ENCODE measurements at places on chromosomes 12 and 14. TPM values are rescaled to one million over a fixed set of nuclear protein-coding genes. Genes with fewer than 3 reads are reported as not detected.

DNA sequence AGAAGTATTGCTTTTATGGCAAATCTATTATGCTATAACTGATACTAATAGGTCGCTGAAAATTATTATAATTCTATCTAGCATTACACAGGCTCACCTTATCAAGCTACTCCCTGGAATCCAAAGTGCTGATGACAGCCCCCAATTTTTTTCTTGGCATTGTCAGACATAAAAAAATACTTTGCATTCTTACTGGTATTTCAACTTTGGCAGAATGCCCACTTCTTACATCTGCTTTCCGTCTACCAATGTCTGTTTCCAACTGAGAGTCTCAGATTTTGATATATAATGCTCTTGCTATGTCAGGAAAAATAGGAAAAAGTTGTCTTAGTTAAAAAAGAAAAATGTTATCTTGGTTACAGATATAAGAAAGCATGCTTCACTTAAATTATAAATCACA lies 615.4 kb downstream of the C12orf50 start:
- no peak for DNase-seq

DNA sequence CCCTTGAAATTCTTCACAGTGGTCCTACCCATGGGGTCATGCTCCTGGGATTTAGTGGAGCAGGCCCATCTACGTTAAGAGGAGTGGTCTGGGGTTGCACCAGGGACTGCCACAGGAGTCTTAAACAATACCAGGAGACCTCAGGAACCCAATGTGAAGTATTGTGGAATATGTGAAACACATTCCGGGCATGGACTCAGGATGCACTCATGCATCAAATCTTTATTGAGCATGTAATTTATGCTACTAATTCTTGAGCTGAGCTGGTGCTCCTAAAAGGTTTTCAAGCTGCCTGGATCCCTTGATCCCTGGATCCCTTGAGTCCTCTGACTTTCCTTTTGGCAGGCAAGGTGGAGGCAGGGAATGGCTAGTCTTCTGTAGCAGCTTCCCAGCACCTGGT lies 8.8 kb downstream of the SERPINA10 start:
- DNase-seq = no peak

DNA sequence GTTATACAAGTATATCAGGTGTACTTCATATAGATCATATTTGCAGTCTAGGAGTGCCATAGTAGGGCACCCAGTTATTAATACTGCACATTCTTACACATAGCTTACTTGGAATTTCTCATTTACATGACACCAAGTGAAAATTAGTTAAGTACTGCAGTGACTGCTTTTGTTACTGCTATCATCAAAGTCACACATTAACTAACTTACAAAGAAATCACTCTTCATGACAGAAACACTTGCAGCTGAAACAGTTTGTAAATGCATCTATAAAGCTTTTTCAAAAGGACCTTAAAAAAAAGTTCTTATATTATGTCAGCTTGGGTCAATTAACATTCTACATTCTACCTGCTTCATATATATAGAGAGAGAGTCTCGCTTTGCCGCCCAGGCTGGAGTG lies 17.8 kb upstream of the RFC5 start:
- no peak for DNase-seq

GRCh38 chr14:70555890-70556289 lies 21.1 kb upstream of the ADAM20 start:
- DNase-seq = no peak

CDC42BPB gene
- total RNA-seq = 94.8 TPM
